HS-5 (cell line): ENCODE measurements at places on chromosomes 3 and 15.

GRCh38 chr3:161349529-161350312 is 21.6 kb downstream of the SPTSSB start:
- DNase-seq: peak; percentile 81

DNA sequence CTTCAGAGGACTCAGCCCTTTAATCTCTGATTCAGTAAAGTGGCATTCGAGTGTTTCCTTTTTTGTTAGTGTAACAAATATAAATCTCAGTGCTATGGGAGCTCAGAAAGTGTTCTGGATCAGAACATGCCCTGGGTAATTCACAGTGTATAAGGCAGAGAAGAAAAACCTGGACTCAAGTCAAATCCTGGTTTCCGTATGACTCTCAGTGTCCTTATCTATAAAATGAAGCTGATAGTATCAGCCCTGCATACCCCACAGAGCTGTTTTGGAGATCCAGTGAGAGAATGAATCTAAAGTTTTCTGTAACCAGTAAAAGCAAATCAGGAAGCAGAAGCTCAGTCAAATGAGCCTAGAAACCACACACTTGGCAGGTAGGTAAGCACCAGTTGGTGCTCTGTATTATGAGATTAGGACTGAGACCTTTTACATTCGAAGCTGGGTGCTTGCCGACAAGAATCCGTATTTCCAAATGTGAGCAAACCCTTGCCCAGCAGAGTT is 67.2 kb downstream of the IL1RAP start:
- no peak for DNase-seq

DNA sequence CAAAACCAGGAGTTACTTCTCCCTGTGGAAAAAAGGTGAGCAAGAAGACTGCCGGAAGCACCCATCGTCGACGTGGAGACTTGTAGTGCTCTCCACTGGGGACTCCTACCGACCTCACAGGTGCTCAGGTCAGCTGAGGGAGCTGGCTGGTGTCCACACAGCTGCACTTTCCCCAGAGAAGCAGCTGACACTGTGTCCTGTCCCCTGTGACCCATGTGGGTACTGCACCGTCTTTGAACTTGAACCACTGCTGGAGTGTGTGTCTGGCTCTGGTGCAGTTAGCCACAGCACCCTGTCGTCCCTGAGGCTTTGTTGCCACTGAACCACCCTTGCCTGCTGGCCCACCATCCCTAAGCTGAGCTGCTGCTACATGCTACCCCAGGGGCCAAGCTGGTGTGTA is 270.8 kb downstream of the CACNA2D3 start:
- DNase-seq: no peak

GRCh38 chr3:130516645-130517512 is at the start of gene COL6A6:
Gene COL6A6 (plus strand): TSS chr3:130517177. CDS start chr3:130560365, 43,188 bp downstream.
- no peak for DNase-seq

DNA sequence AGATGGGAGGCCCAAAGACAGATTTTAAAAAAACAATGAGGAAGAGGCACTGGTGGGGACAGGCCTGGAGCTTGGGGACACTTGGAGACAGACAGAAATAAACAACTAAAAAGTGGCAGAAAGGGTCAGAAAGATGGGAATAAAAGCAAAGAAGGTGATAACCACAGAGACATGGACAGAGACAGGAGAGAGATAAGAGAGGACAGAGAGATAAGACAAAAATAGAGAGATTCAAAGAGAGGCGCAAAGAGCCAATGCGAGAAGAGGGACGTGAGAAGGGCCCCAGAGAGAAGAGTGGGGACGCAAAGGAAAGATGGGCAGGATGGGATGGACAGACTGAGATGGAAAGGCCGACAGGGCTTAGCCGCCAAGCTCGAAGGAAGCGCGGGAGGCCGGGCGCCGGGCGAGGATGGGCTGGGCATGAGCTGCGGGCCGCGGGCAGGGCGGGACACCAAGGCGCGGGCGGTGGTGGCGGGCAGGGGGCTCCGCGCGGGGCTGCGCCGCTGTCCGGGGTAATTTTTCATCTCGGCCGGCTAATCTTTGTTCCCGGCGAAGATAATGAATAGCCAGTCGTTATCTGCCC is 3.1 kb upstream of the GATA2 start:
- no peak for DNase-seq

DNA sequence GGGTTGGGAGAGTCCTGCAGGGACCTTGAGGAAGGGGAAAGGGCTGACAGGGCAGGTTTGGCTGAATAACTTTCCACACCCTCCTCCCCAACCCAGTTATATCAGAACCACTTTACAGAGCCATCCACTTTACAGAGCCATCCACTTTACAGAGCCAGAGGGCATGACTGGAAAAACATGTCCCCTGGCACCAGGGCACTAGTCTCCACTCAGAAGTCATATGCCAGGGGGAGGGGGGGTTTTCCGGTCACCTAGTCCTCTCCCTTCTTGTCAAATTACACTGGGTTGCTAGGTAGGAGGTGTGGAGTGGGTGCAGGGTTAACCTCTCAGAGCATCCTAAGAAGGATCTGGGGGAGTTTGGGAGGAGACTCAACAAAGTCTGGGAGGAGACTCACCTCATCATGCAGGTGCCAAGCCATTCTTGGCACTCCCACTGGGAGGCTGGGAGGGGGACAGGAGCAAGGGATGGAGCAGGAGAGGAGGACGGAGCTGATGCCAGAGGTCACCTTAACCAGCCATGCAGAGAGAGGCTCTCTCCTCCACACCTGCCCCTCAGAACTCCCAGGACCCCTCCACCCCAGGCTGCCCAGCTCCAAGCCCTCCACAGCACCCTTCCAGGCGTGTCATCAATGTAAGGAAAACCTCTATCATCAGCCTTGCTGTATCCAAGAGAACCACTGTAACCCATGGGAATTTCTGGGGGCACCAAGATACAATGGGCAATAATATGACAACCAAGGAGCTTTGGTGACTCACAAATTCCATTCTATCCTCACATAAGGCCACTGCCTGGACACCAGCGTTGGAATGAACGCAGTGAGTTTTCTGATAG is 1.7 kb downstream of the LRRC2 start:
- no peak for DNase-seq

- DNase-seq: no peak
These were observed 48.6 kb upstream of the FLNB start for GRCh38 chr3:57959423-57960173.

DNA sequence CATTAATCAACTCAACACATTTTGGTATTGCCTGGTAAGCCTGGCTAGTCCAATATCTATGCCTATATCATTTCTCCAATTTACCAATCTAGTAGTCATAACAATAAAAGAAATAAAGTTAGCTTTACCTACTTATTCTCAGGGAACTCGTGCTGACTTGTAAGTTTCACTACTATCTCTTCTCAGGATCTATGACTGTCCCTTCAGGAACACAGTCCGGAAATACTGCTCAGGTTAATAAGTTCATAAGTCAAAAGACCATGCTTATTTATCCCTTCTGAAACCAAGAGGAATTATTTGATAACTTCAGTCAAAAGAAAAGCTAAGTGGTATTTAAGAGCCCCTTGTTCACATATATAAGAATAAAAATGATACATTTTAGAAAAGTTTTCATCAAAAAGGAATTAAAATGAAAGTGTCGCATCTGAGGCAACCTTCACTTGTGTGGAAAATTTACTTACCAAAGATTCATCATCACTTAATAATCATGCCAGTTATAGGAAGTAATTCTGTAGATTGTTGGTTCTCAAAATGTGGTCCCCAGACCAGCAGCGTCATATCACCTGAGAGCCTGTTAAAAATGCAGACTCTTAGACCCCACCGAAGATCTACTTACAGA is 15.5 kb upstream of the THRB start:
- no peak for DNase-seq

DNA sequence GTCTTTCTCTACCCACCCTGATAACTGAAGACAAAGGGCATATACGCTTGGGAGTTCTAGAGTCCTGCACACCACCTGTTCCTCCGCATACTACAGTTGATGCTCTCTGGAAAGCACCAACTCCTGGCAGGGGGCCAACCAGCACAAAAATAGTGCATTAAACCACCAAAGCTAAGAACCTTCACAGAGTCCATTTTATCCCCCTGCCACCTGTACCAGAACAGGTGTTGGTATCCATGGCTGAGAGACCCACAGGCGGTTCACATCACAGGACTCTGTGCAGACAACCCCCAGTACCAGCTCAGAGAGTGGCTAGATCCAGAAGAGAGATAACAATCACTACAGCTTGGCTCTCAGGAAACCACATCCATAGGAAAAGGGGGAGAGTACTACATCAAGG is 114.4 kb upstream of the POU1F1 start:
- DNase-seq: no peak

DNA sequence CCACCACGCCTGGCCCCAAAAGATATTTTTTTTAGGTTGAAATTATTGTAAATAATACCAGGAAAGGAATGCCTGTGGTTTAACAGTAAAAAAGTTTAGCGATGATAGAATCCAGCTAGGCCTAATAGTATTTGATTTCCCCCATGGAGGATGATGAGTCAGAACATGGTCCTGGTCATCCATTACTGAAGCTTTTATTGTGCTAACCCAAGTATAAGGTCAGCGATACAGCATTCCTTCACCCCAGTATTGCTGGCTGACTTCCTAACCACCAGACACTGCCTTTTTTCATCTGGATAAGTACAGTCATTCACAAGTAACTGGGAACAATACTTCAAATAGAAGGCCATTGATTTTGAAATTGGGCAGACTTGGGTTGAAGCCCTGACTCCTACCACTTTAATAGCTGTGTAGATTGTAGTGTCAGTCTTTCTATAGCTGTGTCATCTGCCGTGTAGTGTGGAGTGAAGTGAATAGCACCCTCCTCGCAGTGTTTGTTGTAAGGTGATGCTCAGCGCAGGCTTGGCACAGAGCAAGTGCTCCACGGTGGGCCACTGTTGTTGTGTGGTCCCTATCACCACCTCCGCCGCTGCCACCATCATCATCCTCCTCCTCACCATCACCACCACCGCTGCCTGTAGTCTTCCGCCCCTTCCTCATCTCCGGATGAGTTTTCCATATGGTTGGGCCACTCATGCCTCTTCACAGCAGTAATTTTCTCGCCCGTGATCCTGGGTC is 436.0 kb upstream of the TPM1 start:
- DNase-seq: peak; percentile 98

- no peak for DNase-seq
These were observed 12.6 kb upstream of the GOLGA6L7 start for GRCh38 chr15:28861031-28861534.

GRCh38 chr3:124960105-124960504 is 25.6 kb upstream of the MUC13 start:
- DNase-seq: no peak

- no peak for DNase-seq
These were observed 2.8 kb downstream of the CYB561D2 start for GRCh38 chr3:50353245-50354004.

GRCh38 chr15:71232411-71232810 is 117.1 kb downstream of the THSD4 start:
- DNase-seq: no peak

DNA sequence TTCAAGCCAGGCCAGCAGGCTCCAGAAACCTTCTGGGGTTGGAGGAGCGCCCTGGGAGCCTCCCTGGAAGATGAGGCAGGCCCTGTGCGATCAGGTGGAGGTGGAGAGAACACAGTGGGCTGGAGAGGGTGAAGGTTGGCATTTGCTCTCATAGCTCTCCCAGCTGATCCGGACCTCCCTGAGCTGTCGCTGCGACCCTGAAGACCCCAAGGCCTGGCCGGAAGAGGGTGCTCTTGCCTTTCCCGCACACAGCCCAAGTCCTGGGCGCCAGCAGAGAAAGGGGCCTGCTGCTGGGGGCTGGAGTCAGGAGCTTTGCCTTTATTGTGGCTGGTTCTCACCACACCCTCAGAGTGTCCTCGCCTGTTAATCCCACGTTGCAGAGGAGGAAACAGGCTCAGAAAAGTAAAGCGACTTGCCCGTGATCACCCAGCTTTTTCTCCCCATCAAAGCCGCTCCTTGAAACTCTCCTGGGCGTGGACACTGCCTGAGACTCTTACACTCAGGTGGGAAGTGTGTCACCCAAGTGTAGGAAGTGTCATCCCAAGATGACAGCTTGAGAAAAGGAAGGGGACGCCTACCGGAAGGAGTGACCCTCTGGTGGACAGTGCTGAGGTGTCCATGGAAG is 8.6 kb upstream of the RPL29 start:
- DNase-seq: no peak
